ENCODE measurements at places on chromosomes 6 and 20. TPM values are rescaled to one million over a fixed set of nuclear protein-coding genes. Genes with fewer than 3 reads are reported as not detected.

The NFATC2 gene
- total RNA-seq, result 20.0 TPM

The RPL10A gene
- total RNA-seq, result 2,346 TPM

The SSTR4 gene
- not detected for total RNA-seq

The FILIP1 gene
- 0.54 TPM for total RNA-seq

The SRSF12 gene
- total RNA-seq, result not detected

The MYBL2 gene
- total RNA-seq, result 175 TPM

The GPR63 gene
- 3.8 TPM for total RNA-seq

The TBX18 gene
- total RNA-seq, result 0.10 TPM

The OPRM1 gene
- total RNA-seq, result not detected

The TSPO2 gene
- not detected for total RNA-seq

The HUS1B gene
- 0.45 TPM for total RNA-seq

The LTB gene
- 46.8 TPM for total RNA-seq

The LY6G6D gene
- total RNA-seq, result not detected

The ENPP1 gene
- total RNA-seq, result 0.16 TPM

The MAFB gene
- not detected for total RNA-seq

The ABHD16B gene
- not detected for total RNA-seq

All from GM12878 (cell line).